Stimulated activated CD4-positive, alpha-beta T cell treated with anti-CD3 and anti-CD28 coated beads, Interleukin-15, amount 100 ng/mL, for 1 hour (primary cell): ENCODE measurements at places on chromosomes 3 and 15.

DNA sequence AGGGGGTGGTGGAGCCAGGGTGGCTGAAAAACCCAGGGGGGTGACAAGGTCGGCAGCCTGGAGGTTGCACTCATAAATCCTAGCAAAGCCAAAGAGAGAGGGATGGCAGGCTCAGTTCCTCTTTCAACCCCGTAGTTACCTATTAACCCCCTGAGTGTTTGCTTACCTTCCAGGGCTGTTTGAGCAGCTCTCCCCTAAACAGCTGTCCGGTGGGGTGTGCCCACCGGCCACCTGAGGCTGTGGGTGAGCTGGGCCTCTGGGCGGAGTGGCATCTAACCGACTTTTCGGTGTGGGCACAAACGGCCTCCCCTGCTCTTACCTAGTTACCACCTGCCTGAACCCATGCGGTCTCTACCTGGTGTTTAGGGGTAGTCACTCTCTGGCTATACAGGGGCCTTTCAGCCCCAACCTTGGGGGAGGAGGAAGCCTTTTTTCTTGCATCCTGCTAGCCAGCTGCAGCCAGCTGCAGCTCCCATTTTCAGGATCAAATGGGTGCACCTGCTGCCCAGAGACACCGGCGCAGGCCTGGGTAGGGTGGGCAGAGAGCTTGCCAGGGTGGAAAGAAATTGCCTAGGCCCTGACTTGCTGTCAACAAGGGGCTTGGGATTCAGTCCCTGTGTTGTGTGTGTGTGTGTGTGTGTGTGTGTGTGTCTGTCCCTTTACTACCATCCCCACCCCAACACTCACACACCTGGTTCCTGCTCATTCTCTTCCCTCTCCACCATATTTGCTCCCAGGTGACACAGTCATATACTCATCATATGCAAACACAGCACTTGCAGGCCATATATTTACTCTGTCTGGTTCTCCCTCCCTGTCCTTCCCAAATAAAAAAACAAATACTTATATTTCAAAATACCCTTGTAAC is 3.7 kb downstream of the DLL4 start:
- no peak for DNase-seq

- DNase-seq: no peak
Measured at GRCh38 chr15:52466134-52466701, 62.5 kb downstream of the MYO5A start.

DNA sequence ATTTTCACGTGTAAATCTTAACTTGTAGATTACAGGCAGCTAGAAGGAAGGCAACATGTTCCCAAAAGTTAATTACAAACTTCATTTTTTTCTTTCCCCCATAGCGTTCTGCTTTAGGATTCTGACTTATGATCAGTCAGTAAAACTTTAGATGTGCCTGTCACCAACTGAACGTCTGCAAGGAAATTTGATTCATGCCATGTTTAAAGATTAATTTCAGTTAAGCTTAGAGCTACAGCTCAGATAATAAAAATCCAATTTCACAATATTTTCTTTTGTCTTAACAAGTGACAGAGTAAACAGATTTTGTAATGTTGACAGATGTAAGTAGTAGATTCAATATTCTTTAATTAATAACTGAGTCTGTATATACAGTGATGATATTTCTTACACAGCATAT is 253.1 kb downstream of the NFKBIZ start:
- no peak for DNase-seq

DNA sequence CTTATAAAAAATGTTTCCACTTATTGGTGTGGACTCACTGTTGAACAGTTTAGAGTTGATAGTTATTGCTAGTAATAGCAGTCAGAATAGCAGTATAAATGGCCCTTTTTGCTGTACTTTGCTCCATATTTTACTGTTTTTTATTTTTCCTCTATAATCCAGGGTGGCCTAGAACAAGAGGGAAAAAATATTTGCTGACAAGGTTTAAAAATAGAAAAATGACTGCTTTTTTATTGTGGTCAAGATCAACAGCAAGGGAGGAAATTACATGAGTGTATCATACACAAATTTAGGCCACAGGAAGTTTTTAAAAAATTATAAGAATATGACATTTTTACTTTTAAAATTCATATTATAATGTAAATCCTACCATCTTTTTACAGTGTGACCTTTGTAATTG is 269.1 kb downstream of the WDR72 start:
- no peak for DNase-seq

- DNase-seq: no peak
Measured at GRCh38 chr3:79874646-79875045, 106.8 kb upstream of the ROBO1 start.

DNA sequence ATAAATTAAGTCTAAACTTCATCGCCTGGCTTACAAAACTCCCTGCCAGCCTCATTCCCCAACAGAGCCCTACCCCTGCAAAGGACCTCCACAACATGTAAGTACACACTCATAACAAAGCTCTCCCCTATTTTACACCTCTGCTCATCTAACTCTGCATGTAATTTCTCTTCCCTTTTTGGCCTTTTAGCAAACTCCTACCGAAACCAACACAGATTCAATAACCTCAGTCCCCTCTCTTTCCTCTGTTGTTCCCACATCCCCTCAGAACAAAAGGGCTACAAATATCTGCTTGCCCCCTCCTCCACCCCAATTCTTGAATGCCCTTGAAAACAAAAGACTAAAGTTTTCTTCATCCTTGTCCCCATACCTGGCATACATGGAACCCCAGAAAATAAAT is 662 bp downstream of the UBL7 start:
- no peak for DNase-seq

DNA sequence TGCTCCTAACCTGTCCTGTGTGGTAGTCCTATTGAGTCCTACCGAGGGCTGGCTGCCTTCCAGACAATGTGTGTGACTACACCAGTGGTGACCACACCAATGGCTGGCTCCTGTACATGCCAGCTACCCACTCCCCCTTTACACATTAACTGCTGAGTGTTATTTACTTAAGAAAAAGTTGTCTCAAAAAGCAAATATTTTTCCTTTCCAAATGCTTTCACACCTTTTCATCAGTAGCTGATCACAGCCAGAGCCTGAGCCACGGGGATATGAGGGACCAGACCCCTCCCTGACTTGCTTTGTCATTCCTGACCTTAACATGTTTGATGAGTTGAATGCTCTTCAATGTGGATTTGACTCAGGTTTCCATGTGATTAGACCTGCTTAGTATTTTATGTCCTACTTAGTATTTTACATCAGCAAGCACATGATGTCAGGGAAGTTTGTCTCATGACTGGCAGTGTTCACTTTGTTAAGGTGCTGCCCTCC is 29.6 kb upstream of the GREM1 start:
- no peak for DNase-seq

- no peak for DNase-seq
Measured at GRCh38 chr3:153973722-153974265, 147.4 kb upstream of the ARHGEF26 start.

GRCh38 chr3:74370342-74370741 is 244.1 kb downstream of the CNTN3 start:
- DNase-seq: no peak

GRCh38 chr3:152190636-152191183 is 78.0 kb upstream of the MBNL1 start:
- DNase-seq: no peak

- no peak for DNase-seq
Measured at GRCh38 chr3:43266995-43267394, 19.3 kb upstream of the SNRK start.

DNA sequence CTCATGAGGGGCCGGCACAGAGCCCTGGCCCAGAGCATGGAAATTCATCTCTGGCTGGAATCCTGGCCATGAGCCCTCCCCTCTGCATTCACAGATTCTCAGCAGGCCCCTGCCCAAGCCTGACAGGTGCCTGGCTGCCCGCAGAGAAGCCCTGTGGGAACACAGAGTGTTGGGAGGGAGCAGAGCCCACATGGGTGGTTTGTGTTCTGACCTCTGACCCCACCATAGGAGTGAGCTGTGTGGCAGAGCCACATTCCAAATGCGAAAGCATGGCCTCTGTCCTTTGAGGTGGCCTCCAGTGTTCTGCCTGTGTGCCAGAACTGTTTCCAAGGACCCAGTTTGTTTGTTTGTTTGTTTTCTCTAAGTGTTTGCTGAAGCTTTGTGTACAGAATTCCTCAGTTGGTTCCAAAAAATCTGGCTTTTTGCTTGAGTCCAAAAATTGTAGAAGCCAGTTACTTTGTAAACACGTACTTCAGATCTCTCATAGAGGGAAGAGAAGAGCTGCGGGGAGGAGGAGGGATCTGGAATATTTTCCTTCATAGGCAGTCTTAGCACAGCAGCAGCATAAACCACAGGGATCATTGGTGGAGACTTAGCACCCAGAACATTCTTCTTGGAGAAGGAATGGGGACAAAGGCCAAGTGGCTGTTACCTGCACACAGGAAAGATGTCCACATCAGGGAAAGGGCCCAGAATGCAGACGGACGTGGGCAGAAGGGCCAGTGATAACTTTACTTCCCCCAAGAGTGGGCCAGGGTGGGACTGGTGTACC is 36.0 kb downstream of the GRAMD2A start:
- DNase-seq: no peak

DNA sequence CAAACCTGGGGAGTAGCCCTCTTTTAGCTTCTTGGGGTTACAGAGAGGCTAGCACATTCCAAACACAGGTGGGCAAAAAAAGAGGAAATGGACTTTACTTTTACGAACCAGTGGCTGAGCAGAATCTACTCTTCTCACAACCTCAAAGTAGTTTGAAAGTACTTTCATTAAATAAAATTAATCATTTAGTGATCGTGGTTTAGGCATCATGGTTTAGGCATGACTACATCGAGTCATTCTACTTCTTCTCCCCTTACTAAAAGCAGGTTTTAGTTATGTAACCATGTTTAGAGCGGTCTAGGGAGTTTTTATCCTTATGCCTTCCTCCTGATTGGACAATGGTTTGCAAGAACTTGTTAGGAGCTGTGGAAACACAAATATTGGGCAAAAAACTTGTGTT is 2.5 kb upstream of the GREM1 start:
- DNase-seq: no peak

DNA sequence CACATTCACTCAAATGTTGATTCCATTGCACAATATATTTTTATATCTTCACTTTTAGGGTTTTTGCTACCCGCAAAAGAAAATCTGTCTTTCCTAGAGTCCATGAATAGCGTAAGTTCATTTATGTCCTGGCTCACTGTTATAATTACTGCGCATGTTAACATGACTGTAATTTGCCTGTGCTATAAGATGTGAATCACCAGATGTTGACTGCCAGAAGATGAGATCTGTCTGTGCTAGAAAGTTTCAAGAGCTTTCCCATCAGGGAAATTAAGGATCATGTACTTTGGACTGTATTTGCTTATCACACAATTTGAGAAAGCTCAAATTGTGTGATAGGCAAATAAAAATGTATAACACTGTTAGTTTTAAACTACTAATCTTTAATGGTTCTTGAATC is 322.5 kb downstream of the CHL1 start:
- DNase-seq: no peak

- no peak for DNase-seq
Measured at GRCh38 chr3:44803298-44803697, 41.7 kb downstream of the KIF15 start.

DNA sequence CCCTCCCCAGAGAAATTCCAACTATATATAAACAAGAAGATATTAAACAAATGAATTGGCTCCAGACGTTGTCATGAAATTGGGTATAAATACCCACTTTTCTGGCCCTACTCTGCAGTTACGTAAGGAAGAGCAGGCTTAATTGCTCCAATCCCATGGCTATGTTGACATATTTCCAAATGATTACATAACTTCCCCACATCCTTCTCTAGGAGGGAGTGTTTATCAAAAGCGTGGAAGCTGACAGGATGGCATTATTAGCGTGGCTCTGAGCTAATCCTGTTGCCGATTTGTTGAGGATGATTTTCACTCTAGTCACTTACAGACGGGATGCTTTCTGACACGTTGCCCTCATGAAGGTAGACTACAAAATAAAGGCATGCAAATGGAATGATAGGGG is 347.5 kb upstream of the TMCO5A start:
- DNase-seq: no peak

GRCh38 chr3:169390741-169391305 is 272.7 kb downstream of the MECOM start:
- no peak for DNase-seq

GRCh38 chr3:63818282-63819150 is 583 bp upstream of the C3orf49 start:
- peak; percentile 9 for DNase-seq

GRCh38 chr3:6854184-6854583 is 6.7 kb upstream of the GRM7 start:
- DNase-seq: no peak

GRCh38 chr3:14513566-14514322 is 26.4 kb downstream of the GRIP2 start:
- no peak for DNase-seq

- DNase-seq: no peak
Measured at GRCh38 chr3:175457301-175457700, 598.2 kb downstream of the NAALADL2 start.

GRCh38 chr3:58369876-58370275 is 37.2 kb downstream of the PXK start:
- no peak for DNase-seq

DNA sequence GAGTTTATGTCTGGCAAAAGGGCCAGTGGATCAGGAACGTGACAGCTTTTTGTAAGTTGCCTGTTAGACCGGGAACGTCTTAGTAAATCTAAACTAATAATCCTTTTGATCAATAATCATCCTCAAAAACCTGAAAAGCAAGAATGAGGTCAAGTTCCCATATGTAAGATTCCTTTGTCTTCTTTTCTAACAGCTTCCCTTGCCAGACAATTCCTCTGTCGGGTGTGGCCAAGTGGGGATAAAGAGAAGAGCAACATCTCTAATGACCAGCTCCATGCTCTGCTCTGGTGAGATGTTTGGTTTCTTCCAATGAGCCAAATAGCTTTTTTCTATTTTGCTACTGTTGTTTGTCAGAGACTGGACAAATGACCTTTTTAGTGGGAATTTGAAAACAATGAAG is 19.8 kb downstream of the FANCD2OS start:
- DNase-seq: no peak

DNA sequence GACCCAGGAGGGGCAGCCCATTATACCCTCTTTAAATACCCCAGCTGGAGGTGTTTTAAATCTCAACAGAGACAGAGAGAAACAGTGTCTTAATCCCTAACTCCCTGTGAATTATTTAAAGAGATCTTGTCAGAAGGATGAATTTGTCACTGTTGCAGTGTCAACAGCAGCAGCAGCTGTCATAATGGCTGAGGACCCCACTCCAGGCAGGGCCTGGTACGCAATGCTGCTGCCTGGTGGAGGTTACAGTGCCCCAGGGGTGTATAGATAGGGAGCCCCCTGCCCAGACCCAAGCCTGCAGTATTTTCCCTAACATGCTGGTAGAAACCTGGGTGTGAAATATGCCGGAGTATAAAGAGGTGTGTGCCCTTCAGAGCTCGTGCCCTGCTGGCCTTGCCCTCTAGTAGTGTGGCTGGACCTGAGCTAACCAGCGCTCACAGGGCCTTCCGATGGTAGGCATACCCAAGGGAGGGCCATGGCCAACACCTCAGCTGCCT is 143.0 kb downstream of the EPHB1 start:
- no peak for DNase-seq

DNA sequence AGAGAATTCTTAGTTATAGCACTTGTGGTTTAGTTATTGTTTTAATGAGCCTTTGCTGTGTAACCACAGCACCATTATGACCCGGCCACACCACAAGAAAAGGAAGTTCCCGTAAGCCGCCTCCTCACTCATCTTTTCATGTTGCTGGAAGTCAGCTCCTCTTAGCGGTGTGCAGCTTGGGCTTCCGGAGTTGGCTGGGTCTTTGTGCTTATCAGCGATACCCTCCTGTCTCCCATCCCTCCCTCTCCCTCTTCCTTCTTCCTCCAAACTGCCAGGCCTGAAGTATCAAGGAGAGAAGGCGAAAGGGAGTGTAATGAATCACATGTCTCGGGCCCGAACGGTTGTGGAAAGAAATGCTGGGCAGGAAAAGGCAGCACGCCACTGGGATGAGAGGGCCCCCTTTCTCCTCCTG is 353.5 kb downstream of the MCTP2 start:
- peak; percentile 2 for DNase-seq
